GF-D8 (cell line): ENCODE measurements at places on chromosomes 12 and 14.

DNA sequence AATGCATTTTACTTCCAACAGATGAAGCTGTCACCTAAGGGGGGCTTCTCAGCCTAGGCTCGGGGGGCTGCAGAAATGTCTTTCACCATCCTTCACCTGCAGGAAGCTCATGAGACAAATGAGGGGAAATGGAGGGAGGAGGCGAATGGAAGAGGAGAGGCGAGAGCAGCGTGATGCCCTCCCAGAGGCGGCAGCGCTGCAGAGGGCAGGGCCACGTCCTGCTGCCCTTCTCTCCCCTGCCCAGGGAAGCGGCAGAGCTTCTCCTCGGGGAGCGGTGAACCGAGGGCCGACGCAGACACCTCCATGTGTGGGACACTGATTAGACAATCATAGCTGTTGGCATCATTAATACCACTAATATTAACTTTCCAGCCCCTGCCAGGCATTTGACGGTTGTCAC lies 78.3 kb downstream of the SERPINA3 start:
- no peak for DNase-seq

DNA sequence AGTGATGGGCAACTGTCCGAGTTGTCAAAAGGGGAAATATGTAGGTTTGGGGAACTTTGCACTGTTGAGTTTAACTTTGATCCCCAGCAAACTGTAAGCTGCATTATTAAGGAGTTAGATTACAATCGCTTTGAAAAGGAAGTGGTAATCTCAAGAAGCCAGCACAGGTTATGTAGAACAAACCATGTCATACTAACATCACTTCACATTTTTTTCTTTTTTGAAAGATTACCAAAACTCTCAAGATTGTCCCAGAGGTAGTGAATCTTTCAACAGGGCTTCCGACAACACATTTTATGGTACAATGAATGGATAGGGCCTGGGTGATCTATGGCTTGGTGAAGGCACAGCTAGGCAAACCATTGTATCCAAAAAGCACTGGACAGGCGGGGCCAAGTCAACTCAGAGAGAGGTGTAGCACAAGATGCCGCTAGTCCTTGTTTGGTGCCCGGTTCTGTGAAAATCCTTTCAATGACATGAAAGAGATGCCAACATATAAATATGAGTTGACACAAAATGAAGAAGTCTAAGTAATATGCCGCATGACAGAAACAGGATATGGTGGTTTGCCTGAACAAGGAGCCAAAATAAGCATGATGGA lies 24.3 kb upstream of the PARP11 start:
- DNase-seq, result peak; percentile 52

GRCh38 chr14:91377700-91378652 lies 39.6 kb downstream of the CCDC88C start:
- DNase-seq, result peak; percentile 45

GRCh38 chr12:47876440-47876960 lies 28.3 kb downstream of the VDR start:
- no peak for DNase-seq

DNA sequence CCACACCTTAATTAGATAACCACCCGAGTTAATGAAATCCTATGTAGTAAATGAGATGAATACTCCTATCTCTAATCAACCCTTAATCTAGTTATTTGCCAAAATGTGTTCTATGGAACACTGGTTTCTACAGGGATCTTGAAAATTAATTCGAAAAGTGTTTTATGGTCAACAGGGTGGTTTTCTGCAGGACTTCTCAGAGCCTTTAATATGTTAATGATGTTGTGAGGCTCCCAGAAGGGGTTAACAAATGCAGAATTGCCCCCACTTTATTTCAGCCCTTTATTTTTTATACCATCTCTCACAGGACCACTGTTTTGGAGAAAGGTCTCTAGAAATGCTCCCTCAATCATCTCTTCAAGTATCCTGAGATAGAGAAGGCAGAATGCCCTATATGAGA lies 153.1 kb upstream of the RPH3A start:
- DNase-seq, result no peak

- DNase-seq, result no peak
Observed at GRCh38 chr12:19614601-19615383, 175.5 kb downstream of the AEBP2 start.

DNA sequence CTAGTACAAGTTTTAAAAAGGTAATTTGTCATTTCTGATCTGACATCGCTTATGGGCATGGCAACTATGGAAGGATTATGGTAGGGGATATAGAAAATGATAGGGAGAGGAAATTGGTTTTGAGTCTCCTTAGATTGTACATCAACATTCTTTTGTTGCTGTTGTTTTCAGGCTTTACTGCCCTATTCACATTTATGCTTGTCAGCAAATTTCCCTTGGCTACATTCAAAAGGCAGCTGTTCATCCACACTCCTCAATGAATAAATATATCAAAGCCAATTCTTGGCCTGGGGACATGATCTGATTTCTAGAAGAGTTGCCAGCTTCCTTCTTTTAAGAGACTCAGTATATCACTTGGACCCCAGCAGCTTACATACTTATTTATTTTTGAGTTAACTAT lies 283.4 kb downstream of the CEP128 start:
- DNase-seq, result no peak

DNA sequence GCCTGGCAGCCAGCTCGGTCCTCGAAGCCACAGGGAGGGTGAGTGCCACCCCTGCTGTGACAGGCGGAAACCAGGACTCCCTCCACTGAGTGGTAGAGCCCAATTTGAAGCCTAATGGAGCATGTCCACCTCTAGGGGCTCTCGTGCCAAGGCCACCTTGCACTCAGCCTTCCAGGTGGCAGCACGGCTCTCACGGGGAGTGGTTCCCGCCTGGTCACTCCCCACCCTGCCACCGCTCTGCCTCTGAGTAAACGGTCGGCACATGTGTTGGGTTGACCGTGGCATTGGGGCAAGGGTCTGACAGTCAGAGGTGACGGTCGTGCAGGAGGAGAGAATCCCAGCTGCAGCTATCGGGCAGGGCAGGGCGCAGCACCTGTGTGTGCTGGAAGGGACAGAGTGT lies 34.8 kb downstream of the IL31 start:
- no peak for DNase-seq

DNA sequence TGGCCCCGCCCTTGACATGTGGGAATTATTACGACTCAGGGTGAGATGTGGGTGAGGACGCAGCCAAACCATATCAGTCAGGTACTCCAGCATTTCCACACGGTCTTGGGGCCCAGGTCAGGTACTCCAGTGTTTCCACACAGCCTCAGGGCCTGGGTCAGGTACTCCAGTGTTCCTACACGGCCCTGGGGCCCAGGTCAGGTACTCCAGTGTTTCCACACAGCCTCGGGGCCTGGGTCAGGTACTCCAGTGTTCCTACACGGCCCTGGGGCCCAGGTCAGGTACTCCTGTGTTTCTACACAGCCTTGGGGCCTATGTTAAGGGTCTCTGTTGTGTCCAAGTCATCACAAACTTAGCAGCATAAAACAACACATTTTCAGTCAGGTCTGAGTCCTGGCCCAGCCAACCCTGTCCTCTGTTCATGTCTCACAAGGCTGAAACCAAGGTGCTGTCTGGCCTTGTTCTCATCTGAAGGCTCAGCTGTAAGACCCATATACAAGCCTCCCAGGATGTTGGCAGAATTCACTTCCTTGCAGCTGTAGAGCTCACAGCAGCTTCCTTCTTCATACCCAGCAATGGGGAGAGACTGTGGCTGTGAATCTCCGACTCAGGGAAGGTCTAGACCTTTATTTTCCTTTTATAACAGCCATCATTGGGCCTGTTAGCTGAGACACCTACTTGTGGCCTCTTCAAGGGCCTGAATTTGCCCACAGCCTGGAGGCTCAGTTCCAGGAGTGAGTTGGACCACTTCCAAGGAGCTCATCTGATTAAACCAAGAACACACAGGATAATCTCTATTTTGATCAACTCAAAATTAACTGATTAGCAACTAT lies 107.6 kb upstream of the SFSWAP start:
- peak; percentile 25 for DNase-seq

- no peak for DNase-seq
Observed at GRCh38 chr12:120238839-120239445, 26.6 kb downstream of the PXN start.

- DNase-seq, result no peak
Observed at GRCh38 chr14:42143114-42143513, 536.4 kb downstream of the LRFN5 start.

DNA sequence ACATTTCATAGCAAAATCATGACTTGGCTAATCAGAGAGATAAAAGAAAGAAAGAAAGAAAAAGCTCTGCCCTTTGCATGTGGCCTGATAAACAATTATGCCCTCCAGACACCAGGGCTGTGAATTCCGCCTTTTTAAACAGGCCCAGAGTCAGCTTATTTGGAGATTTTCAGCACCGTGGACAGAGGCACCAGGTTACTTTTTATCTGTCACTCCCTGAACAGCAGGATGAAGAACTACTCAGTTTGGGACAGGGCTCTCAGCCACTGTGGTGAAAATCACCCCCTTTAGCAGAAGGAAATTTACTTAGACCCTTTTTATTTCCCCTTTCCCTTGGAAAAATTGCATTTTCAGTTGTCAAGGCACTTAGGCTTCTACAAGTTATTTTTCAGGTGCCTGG lies 359.9 kb downstream of the NRXN3 start:
- DNase-seq, result no peak

DNA sequence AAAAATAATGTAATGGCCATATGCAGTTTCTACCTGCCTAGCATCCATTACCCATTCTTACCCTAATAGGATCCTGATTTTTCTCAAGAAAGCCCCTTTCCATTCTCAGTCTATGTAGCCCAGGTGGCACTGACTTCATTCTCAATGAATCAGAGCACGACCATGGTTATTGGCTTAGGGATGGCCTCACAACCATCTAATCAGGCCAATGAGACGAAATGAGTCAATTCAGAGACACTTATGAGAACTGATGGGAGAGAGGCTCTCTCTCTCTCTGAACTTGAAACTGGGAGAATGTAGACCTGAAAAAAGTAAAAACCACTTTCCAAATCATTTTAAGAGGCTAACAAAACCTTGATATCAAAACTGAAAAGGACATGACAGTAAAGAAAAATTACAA lies 45.3 kb upstream of the OXA1L start:
- no peak for DNase-seq

DNA sequence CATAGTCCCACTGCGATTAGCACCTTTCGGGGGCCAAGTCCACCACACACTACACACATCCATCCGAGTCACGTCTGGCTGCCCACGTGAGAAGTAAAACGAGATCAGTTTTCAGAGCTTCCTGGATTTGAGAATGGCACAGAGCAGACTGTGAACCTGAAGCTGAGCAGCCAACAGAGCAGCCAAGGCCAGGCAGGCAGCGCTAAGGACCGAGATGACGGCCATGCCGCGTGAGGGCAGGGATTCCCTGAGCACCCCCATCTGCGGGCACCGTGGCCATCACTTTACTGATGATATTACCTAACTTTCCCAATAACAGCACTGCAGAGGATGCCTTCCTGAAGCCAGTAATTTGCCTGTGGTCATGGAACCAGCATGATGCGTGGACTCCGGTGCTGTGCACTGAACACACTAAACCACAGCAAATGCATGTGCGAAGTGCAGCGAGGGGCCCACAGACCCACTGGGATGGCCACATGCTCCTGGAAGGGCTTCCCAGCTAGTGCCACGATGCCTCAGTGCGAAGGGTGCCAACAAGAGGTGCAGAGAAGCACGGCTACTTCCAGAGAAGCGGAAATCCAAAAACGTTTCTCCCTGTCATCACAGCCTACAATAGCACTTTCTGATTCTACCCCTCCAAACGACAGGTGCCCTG lies 56.0 kb downstream of the RNF34 start:
- DNase-seq, result no peak

GRCh38 chr14:24307156-24307574 lies 612 bp downstream of the CIDEB start:
- DNase-seq, result no peak

- DNase-seq, result no peak
Observed at GRCh38 chr14:32354716-32355115, 25.6 kb downstream of the AKAP6 start.

GRCh38 chr14:41641690-41642089 lies 35.0 kb downstream of the LRFN5 start:
- no peak for DNase-seq

- no peak for DNase-seq
Observed at GRCh38 chr14:69580009-69580577, 5.4 kb upstream of the CCDC177 start.

DNA sequence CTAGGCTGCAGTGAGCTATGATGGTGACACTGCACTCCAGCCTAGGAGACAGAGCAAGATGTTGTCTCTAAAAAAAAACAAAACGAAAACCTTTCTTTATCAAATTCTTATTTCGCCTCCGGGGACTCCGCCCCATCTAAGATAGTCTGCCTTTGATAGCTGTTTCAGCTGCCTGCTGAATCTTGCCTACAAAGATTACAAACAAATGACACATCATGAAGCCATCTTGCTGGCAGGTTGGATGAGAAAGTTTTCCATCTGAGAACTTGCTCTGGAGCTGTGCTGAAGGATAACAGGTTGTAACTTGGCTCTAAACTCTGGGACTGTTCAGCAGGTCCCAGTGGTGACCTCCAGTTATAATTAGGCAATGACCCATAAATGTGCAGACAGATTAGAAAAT lies 41.8 kb upstream of the AEBP2 start:
- no peak for DNase-seq

GRCh38 chr12:54075974-54076373 lies 22.3 kb downstream of the HOXC4 start:
- no peak for DNase-seq

- DNase-seq, result no peak
Observed at GRCh38 chr12:70513426-70513825, 123.8 kb downstream of the PTPRB start.

GRCh38 chr14:20690848-20691640 lies 2.5 kb downstream of the ANG start:
- DNase-seq, result peak; percentile 41

DNA sequence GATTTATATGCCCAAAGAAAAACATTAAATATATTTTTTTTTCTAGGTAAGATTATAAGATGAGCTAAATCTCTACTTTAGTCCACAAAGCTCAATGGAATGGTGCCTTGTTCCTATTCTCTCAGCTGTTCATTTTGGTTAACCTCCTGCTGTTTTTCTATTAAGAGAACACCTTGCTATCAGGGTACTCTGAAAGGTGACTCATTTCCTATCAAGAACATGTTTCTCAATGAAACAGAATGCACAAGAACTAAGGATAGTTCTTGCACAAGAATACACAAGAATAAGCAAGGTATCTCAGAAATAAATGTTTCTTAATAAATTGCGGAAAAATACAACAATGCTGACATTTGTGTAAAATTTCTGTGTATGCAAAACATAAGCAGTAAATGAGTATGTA lies 14.1 kb downstream of the ABCD2 start:
- DNase-seq, result no peak

DNA sequence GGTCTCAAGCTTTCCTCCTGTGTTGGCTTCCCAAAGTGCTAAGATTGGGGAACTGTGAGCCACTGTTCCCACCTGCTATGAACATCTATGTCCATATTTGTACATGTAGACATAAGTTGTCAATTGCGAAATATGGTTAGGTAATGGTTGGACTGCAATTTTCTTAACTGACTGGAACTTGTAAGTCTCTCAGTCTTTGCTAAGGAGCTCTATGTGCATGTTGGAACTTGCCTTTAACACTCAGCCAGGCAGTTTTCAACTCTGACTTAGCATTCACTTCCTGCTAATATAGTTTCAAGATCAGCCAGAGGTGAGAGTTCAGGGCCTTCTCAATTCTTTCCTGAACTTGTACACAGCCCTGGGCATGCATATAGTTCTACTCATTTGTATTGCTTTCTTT lies 44.5 kb upstream of the EEA1 start:
- DNase-seq, result no peak

GRCh38 chr14:96027431-96028355 lies 11.5 kb upstream of the C14orf132 start:
- no peak for DNase-seq
